HCT116 (cell line): ENCODE measurements at places on chromosomes 1 and 21. TPM values are rescaled to one million over a fixed set of nuclear protein-coding genes. Genes with fewer than 3 reads are reported as not detected.

DNA sequence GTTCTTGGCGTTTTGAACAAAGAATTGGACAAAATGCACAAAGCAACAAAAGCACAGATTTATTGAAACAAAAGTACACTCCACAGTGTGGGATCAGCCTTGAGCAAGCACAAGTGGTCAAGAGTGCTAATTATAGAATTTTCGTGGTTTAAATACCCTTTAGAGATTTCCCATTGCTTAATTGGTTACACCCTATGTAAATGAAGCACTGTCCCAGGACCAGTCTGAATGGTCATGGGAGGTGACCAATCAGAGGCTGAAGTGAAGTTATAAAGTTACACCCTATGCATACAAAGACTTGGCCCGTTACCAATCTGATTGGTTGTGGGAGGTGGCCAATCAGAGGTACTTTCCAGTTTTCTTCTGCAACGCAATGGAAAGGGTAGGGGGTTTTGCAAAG, 223.6 kb downstream of the CENPF start:
- no peaks in the 10 kb centered on the region for H3K36me3 ChIP-seq
- H3K4me3 ChIP-seq = no peak overlapping the region
- H3K27ac ChIP-seq = no peak overlapping the region
- H3K27me3 ChIP-seq = no peaks in the 10 kb centered on the region
- H3K4me1 ChIP-seq = no peaks in the 10 kb centered on the region
- no peak for DNase-seq

- H3K4me3 ChIP-seq = no peak overlapping the region
- no peaks in the 10 kb centered on the region for H3K4me1 ChIP-seq
- no peaks in the 10 kb centered on the region for H3K27me3 ChIP-seq
- H3K36me3 ChIP-seq = no peaks in the 10 kb centered on the region
These were observed 64.8 kb upstream of the BEND5 start for GRCh38 chr1:48841461-48841860.

Gene IL6R
- total RNA-seq = 6.8 TPM

DNA sequence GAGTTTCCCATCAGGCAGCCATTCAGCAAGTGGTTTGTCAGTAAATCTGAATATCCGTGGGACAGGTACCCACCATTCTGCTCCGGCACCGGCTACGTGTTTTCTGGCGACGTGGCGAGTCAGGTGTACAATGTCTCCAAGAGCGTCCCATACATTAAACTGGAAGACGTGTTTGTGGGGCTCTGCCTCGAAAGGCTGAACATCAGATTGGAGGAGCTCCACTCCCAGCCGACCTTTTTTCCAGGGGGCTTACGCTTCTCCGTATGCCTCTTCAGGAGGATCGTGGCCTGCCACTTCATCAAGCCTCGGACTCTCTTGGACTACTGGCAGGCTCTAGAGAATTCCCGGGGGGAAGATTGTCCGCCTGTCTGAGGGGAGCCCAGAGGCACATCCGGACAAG, 48.4 kb downstream of the B3GALT5 start:
- no peak overlapping the region for H3K27ac ChIP-seq
- H3K36me3 ChIP-seq = no peaks in the 10 kb centered on the region
- DNase-seq = no peak
- no peak overlapping the region for H3K4me3 ChIP-seq
- peaks cover 9% of the 10 kb centered on the region for H3K4me1 ChIP-seq

Gene SLAMF6
- not detected for total RNA-seq

GRCh38 chr1:39795651-39796050, 7.0 kb upstream of the BMP8B start:
- no peaks in the 10 kb centered on the region for H3K27me3 ChIP-seq
- H3K4me3 ChIP-seq = no peak overlapping the region
- no peak overlapping the region for H3K27ac ChIP-seq
- no peaks in the 10 kb centered on the region for H3K36me3 ChIP-seq
- no peak for DNase-seq
- H3K4me1 ChIP-seq = peaks cover 9% of the 10 kb centered on the region

DNA sequence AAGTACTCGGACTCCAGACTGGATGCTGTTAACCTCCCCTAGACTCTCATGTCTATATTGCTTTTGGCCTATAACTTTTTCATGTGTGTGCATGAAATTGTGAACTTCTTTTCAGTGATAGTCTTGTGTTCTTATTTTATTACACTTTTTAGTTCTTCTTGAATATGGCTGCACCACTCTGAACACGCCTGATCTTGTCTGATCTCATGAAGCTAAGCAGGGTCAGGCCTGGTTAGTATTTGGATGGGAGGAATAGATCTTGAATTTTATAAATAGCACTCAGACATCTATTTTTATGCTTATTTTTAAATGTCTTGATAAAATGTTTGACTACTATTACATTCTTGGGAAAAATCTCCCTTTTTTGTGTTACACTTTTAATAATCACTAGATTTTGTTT, 22.4 kb downstream of the TCP10L start:
- no peaks in the 10 kb centered on the region for H3K27me3 ChIP-seq
- no peak for DNase-seq
- H3K4me3 ChIP-seq = no peak overlapping the region
- no peaks in the 10 kb centered on the region for H3K36me3 ChIP-seq

DNA sequence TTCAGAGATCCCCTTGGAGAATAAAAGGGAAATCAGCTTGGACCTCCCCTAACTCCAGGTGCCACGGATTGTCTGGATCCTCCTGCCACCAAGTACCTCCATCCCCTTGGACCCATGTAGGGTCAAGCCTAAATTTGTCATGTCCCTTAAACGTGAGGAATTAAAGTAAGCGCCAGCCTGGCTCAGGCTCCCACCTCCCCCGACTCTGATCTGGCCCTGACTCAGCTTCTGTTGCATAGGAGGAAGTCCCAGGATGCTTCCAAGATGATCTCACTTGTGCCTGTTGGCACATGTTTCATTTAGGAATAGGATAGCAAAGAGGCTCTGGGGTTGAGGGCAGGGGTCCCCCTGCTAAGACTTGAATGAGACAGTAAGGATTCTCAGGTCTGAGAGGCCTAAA, 231.9 kb upstream of the JUN start:
- no peak overlapping the region for H3K4me3 ChIP-seq
- no peak for DNase-seq
- H3K4me1 ChIP-seq = no peaks in the 10 kb centered on the region
- no peak overlapping the region for H3K27ac ChIP-seq
- H3K36me3 ChIP-seq = no peaks in the 10 kb centered on the region

Gene CD244
- not detected for total RNA-seq

DNA sequence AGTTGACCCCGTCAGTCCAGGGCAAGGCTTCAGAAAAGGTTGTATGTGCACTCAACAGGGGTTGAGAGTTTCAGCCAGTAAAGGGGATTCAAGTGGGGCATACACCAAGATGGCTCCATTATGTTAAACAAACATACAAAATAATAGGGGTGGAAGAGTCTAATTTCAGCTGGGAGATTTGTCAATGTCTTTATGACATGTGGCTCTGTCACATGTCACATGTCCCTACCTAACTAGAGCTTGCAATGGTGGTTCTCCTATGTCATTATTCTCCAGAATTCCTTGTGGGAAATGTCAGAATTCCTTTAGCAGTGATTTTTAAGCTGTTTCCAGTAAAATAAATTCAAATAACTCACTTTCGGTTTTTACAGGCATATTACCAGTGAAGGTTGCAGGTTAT, 392.0 kb upstream of the ADGRL4 start:
- no peak overlapping the region for H3K4me3 ChIP-seq
- no peaks in the 10 kb centered on the region for H3K36me3 ChIP-seq
- H3K4me1 ChIP-seq = no peaks in the 10 kb centered on the region
- H3K27me3 ChIP-seq = no peaks in the 10 kb centered on the region
- no peak for DNase-seq
- H3K27ac ChIP-seq = no peak overlapping the region

Gene VWA5B1
- total RNA-seq = not detected

GRCh38 chr1:161121834-161122233, 3.9 kb downstream of the NIT1 start:
- H3K27ac ChIP-seq = no peak overlapping the region
- H3K27me3 ChIP-seq = no peaks in the 10 kb centered on the region
- H3K4me3 ChIP-seq = no peak overlapping the region
- peaks cover 10% of the 10 kb centered on the region for H3K4me1 ChIP-seq

DNA sequence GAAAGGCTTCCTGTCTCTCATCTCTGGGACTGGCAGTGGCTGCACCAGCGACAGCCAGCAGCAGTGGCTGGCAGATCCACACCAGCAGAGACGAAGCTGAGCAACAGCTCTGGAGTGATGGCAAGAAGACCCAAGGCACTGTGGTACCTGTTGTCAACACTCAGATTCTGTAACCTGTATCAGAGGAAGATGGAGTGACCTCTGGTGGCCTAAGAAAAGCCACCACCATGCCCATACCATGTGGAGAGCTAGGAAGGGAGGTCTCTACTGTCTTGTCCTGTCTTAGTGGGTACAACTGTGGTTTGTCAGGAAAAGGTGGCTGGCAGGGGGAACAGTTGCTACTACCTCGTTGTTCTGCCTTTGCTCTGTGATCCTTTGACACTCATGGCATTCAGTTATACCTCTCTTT, 22.5 kb upstream of the RHBDL2 start:
- peaks cover 20% of the 10 kb centered on the region for H3K4me1 ChIP-seq
- H3K4me3 ChIP-seq = no peak overlapping the region
- H3K36me3 ChIP-seq = no peaks in the 10 kb centered on the region
- H3K27me3 ChIP-seq = no peaks in the 10 kb centered on the region
- no peak for DNase-seq

Gene ATP1A4
- not detected for total RNA-seq

Gene ARTN
- 36.4 TPM for total RNA-seq

GRCh38 chr1:23169727-23170335, 1.2 kb upstream of the LUZP1 start:
- peak overlapping the region; percentile 75 for H3K27ac ChIP-seq
- H3K4me3 ChIP-seq = peak overlapping the region; percentile 86
- no peaks in the 10 kb centered on the region for H3K36me3 ChIP-seq
- H3K4me1 ChIP-seq = peaks cover 8% of the 10 kb centered on the region
- peak; percentile 64 for DNase-seq
- H3K27me3 ChIP-seq = no peaks in the 10 kb centered on the region

- H3K27ac ChIP-seq = no peak overlapping the region
- H3K36me3 ChIP-seq = no peaks in the 10 kb centered on the region
These were observed 45.1 kb downstream of the ATP2B4 start for GRCh38 chr1:203671521-203672278.

Gene LCE1B
- total RNA-seq = not detected

- H3K27ac ChIP-seq = peak overlapping the region; percentile 35; the same call in 1 of the 2 replicates
- H3K27me3 ChIP-seq = no peaks in the 10 kb centered on the region
- no peak overlapping the region for H3K4me3 ChIP-seq
- H3K36me3 ChIP-seq = peaks cover 61% of the 10 kb centered on the region
These were observed 10.6 kb downstream of the URB1 start for GRCh38 chr21:32382108-32382644.

Gene CD52
- 2.0 TPM for total RNA-seq

DNA sequence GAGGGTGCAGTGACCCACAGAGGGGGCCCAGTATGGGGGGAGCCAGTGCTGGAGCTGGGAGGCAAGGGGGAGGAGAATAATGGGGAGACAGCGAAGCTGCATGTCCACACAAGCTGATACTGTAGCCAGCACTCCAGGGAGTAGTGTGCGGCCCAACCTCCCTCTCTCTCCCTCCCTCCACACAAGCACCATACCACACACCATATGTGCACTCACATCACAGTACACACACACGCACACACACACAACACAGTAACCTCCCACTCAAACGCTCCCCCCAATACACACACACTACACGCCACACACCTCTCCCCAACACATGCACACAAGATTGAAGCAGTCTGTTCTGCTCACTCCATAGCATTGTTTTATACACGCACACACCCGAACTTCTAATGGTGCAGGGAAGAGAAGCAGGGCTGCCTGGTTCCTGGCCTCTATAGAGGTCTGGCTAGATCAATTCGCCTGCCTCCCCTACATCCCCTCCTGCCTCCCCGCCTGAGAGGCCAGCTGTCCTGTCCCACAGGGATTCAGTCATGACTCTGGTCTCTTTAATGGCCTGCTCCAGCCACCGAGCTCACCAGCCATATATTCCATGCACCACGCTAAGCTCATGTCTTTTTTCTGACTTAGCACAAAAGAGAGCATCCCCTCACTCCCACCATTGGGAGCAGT, 3.8 kb downstream of the NCDN start:
- no peak overlapping the region for H3K27ac ChIP-seq
- H3K4me1 ChIP-seq = peaks cover 3% of the 10 kb centered on the region; the same call in 1 of the 2 replicates
- peaks cover 7% of the 10 kb centered on the region for H3K36me3 ChIP-seq
- no peak for DNase-seq
- H3K4me3 ChIP-seq = no peak overlapping the region

- DNase-seq = no peak
- H3K27ac ChIP-seq = no peak overlapping the region
- H3K4me1 ChIP-seq = peaks cover 11% of the 10 kb centered on the region
- no peak overlapping the region for H3K4me3 ChIP-seq
These were observed 6.6 kb downstream of the PTPN14 start for GRCh38 chr1:214544791-214545190.

- peaks cover 45% of the 10 kb centered on the region for H3K4me1 ChIP-seq
- no peak overlapping the region for H3K4me3 ChIP-seq
- no peak overlapping the region for H3K27ac ChIP-seq
- H3K36me3 ChIP-seq = no peaks in the 10 kb centered on the region
These were observed 39.9 kb upstream of the BCL10 start for GRCh38 chr1:85316321-85316720.
